ENCODE measurements at places on chromosomes 11 and 22. TPM values are rescaled to one million over a fixed set of nuclear protein-coding genes. Genes with fewer than 3 reads are reported as not detected.

Gene UVRAG
- total RNA-seq, result 67.2 TPM

Gene VSIG10L2
- total RNA-seq, result not detected

Gene ARHGEF17
- total RNA-seq, result 24.2 TPM

Gene SCARF2
- 9.1 TPM for total RNA-seq

Gene LRRN4CL
- total RNA-seq, result under 0.01 TPM

Gene PGA5
- not detected for total RNA-seq

Gene KCNJ11
- 0.07 TPM for total RNA-seq

Gene HSCB
- 17.6 TPM for total RNA-seq

Gene BCL2L13
- total RNA-seq, result 64.2 TPM

Gene KLHL35
- total RNA-seq, result 2.6 TPM

Gene TMA7B
- total RNA-seq, result not detected

Gene RTN4RL2
- 0.07 TPM for total RNA-seq

Measured in pulmonary artery endothelial cell (primary cell).